ENCODE measurements at places on chromosomes 3 and 15. TPM values are rescaled to one million over a fixed set of nuclear protein-coding genes. Genes with fewer than 3 reads are reported as not detected.

DYNLT2B gene
- 22.1 TPM for total RNA-seq

DNA sequence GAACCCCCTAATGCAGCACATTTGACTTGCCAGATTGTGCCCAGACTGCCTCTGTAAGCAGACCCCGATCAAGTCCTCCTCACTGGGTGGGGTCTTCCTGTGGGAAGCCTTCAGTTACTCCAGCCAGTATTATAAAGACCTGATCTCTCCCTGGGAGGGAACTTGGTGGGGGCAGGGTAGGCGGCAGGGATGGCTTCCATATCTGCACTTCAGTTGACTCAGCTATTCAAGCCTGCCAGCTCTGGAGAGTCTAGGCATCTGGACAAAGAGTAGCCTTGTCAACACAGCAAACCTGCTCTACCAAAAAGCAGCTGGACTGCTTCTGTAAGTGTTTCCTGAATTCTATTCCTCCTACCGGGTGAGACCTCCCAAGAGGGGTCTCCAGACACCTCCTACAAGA is 21.0 kb upstream of the SLC25A38 start:
- peak; percentile 17 for DNase-seq

GRCh38 chr3:10232137-10232536 is 16.1 kb upstream of the TATDN2 start:
- DNase-seq: no peak

- no peak for DNase-seq
Observed at GRCh38 chr3:150540991-150541390, 5.3 kb downstream of the SERP1 start.

DNA sequence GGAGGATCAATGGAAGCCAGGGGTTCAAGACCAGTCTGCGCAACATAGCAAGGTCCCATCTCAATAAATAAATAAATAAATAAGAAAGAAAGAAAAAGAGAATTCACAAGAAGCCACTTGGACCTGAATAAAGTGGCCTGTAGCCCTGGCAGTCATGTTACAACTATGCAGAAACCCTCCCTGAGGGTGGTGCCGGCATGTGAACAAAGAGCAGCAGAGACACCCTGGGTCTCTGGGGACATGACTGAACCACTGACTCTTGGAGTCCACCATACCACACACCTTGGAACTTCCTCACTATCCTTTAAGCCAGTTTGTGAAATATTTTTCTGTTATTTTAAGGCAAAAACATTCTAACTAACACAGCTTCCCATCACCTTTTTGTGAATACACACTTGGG is 93.0 kb downstream of the MEIS2 start:
- peak; percentile 38 for DNase-seq

DNA sequence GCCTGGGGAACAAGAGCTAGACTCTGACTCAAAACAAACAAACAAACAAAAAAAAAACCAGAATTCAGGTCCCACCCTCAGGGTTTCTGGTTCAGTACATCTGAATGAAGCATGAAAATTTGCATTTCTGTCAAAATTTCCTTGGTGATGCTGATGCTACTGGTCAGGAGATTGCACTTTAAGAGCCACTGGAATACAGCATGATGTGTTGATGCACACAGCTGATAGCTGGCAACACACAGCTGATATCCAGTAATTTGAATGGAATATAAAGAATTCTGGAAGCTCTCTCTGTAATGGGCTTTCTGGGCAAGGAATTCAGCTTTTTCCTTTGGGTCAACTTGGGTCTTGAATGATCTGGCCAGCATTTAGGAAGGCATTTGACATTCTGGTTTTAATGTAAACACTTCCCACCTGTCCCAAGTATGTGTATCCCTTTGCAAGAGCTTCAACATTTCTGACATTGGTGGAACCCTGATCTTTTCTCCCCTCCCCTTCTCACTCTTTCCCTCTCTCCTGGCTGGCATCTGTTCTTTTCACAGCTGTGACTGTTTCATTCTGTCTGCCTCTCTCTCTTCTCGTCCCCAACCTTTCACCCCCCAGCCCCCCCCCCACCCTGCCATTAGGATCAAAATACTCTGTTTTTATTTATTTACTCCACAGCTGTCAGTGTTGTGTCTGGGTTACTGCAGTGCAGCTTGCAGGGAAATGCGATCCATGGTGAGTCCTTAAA is 189.5 kb downstream of the TPRG1 start:
- peak; percentile 57 for DNase-seq

GRCh38 chr3:124800076-124800475 is 69.8 kb downstream of the UMPS start:
- no peak for DNase-seq

DNA sequence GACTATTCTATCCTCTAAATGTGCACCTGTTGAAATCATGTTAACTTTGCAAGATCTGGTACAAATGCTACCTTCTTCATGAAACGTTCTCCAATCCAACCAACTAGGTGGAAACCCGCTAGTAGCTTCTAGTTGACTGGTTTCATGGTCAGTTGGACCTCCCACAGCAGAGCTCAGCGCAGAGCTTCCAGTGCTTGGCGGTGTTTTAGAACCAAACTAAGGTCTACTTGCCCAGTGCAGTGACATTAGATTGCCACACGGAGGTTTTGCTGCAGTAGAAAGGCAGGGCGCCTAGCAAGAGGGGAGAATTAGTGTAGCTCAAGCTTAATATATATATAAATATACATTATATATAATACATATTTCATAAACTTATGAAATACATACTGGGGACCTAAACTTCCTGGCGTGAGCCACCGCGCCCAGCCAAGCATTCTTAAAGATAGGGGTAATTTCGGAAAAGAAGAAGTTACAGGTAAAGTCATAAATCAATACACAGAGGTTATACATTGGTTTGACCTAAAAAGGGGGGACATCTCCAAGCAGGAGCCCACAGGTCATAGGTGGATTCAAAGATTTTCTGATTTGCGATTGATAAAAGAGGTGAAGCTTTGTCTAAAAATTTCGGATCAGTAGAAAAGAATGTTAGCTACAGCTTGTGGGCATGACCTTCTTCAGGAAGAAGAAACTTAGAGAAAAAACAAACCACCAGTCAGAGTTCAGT is 2.1 kb upstream of the OXSR1 start:
- DNase-seq: no peak

DNA sequence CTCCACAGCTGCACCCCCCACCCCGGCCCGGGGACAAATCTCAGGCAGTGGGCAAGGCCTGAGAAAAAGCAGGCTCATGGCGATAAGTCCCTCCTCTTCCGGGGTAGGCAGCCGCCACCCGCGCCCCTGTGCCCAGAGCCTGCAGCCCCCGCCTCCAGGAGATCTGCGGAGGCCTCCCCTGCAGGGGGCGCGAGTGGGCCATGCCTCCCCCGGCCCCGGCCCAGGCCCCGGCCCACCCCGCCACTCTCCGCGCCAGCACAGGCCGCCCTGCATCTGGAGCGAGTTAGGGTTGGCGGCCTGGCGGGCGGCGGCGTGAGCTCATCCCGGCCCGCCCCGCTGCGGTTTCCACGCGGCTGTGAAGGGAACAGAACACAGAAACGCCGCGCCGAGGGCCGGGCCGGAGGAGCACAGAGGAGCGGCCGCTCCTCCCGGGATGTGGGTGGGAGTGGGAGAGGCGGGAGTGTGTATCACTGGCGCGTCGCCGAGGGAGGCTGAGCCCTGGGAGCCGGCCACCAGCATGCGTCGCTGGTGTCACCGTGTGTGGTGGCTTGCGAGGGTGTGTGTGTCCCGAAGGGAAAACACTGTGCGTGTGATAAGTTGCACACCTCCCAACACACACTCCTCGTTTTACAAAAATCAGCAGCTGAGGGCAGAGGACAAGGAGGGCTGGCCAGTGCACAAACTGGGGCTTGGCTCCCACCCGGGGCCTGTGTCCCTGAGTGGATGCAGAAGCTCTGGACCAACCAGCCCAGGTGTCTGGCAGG is 17.2 kb downstream of the MYL3 start:
- DNase-seq: peak; percentile 60

DNA sequence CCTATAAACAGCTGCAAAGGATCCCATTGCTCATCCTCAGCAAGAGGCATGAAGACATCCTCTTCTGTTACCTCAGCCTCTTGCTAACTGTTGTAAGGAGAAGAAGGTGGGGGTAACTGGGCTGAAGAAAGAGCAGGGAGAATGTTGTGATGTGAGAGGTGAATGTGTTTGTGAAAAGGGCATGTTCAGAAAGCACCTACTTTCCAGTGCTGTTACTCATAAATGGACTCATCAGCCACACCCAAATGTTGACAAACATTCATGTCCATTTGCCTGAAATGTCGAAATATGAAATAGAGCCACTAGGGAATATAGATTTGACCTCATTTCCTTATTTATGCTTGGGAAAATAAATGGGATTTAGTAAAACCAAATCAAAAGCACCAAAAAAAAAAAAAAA is 12.6 kb downstream of the SLC24A1 start:
- no peak for DNase-seq

All from fibroblast of the aortic adventitia (primary cell).